ENCODE measurements at places on chromosomes 13 and 19.
A peak's percentile ranks its signal among the peaks of the same experiment; 100 is the strongest.

GRCh38 chr19:1103132-1103707, 574 bp upstream of the GPX4 start:
- no peak for DNase-seq

- no peak for DNase-seq
These were observed 3.7 kb downstream of the LIN37 start for GRCh38 chr19:35751839-35752745.

GRCh38 chr13:38879786-38880185, 110.8 kb downstream of the STOML3 start:
- DNase-seq, result no peak

GRCh38 chr19:13441810-13442512, 64.3 kb downstream of the CACNA1A start:
- DNase-seq, result peak; percentile 91

DNA sequence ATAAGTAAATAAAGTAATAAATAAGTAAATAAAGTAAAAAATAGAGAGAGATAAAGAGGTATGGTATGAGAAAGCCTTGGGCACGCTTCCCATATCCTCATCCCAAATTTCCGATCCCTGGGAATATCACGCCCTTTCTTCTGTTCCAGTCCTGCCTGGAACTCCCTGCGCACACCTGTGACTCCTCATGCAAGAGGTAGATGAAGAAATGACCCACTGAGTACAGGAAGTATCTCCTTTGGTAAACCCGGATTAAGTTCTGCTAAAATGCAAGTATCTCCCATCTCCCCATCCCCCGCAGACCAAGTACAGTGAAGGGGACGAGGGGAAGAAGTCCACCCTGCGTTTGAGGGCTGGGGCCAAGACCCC, 399 bp upstream of the ZNF136 start:
- DNase-seq, result no peak

DNA sequence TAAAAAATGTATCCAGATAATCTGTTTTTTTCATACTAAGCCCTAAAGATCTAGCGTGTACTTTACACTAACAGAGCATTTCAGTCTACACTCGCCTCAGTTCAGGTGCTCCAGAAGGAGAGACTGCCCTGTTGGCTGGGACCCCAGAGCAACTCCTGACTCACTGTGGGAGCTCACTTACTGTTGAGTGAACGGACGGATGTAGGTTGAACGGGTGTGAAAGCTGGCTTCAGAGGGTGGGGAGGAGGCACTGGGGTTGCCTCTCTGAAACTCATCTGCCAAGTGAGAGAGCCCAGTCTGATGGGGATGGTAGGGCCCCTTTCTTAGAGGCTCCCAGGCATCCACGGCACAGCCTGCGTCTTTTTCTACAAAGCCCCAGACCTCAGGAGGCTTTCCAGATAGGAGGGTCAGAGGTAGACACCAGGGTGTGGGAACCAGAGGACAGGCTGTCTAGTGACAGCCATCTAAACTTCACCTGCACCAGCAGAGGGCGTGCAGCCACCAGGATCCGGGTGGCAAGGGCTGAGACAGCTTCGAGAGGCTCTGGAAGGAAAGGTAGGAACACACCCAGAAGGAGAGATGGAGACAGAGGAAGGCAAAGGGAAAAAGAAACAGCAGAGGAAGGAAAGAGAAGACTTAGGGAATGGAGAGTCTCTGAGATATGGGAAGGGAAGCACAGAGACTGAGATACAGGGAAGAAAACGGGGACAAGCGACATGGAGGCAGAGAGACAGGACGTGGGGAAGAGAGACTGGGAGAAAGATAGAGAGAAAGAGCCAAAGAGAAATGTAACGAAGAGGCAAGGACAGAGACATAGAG, 3.7 kb downstream of the KASH5 start:
- DNase-seq, result peak; percentile 92

DNA sequence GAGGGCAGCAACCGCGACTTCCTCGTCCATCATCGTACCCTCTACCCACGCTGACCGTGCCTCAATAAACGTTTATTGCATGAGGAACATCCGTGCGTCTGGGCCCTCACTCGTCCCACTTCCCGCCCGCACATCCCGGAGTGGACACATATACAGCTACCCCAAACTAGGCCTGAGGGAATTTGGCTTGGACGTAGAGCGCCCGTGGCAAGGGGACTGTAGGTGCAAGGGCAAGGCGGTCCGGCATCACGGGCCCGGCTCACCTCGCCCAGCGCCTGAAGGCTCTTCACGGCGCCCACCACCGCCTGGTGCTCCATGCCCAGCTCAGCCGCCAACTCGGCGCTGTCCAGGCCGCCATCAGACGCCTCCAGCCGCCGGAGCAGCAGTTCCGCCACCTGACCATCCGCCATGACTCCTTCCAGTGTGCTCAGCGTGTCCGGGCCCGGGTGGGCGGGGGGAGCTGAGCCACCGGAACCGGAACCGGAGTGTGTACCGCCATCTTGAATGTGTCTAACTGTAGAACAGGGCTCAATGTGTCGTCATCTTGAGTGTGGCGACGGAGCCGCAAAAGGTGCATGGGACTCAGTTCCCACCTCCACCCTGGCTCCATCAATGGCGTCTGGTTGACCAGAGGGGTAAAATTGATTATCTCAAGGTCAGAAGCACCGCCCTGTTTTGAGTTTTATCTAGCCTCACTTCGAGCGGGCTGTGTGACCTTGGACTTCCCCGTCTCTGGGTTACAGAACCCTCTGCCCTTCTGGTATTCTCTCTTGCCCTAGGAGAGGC, at the start of gene FARSA:
TSS of gene FARSA (minus strand) at position 425 of the 786 bp plus-strand sequence. CDS start at position 410, 15 bp downstream.
- peak; percentile 94 for DNase-seq

DNA sequence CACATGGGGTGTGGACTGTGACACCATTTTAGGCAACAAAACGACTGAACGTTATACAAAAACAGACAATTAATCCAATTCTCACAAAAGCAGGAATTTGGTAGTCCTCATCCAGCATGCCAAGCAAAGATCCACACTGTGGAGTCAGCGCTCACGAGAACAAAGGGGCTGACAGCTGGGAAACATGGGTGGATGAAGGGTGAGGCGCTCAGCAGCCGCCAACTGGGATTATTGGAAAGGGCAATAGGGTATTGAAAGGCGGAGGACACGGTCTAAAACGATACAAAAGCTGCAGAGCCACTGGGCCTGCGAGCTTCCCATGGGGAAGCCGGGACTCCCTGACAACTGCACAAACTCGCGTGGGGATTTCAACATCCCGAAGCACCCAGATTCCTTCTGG, 4.7 kb upstream of the ZNF813 start:
- DNase-seq, result peak; percentile 39

DNA sequence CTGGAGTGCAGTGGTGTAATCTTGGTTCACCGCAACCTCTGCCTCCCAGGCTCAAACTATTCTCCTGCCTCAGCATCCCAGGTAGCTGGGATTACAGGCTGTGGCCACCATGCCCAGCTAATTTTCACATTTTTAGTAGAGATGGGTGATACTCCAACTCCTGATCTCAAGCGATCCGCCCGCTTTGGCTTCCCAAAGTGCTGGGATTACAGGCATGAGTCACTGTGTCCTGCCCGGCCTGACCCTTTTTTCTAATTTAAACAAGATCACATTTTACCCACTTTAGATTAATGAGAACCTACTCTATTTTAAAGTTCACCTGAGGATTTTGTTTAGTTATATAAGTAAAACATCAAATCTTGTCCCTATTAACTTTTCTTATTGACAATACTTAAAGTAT, 91.8 kb upstream of the POSTN start:
- DNase-seq, result no peak

DNA sequence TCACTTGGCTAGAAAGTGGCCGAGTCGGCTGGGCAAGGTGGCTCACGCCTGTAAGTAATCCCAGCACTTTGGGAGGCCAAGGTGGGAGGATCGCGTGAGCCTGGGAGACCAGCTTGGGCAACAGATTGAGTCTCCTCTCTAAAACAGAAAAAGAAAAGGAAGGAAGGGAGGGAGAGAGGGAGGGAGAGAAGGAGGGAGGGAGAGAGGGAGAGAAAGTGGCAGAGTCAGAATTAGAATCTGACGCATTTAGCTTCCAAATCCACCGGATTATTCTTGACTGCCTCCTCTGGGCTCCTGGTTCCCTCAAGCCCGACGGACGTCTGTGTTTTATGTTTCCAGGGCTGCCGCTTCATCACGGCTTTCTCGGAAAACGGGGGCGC, 22.5 kb downstream of the LRFN3 start:
- no peak for DNase-seq

DNA sequence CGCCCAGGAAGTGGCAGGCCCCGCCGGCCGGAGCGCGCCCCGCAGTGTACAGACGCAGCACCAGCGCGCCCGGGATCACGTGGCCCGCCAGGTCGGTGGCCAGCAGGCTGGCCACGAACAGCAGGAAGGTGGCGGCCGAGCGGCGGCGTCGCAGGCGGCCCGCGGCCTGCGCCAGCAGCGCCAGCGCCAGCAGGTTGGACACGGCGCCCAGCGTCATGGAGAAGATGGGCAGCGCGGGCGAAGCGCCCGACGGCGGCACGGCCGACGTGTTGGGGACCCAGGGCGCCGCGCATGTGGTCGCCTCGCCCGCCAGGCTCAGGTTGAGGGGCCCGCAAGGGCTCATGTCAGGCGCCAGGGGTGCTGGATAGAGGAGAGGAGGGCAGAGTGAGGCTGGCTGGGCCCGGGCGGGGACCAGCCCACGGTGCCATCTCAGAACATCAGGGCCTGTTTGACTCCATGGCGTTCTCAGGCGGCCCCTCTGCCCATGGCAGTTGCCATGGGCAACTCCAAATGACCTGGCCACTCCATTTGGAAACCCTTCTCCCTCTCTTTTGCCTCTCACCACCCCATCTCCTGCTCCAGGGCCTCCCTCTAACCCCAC, 1.1 kb downstream of the PTGER1 start:
- DNase-seq, result no peak

DNA sequence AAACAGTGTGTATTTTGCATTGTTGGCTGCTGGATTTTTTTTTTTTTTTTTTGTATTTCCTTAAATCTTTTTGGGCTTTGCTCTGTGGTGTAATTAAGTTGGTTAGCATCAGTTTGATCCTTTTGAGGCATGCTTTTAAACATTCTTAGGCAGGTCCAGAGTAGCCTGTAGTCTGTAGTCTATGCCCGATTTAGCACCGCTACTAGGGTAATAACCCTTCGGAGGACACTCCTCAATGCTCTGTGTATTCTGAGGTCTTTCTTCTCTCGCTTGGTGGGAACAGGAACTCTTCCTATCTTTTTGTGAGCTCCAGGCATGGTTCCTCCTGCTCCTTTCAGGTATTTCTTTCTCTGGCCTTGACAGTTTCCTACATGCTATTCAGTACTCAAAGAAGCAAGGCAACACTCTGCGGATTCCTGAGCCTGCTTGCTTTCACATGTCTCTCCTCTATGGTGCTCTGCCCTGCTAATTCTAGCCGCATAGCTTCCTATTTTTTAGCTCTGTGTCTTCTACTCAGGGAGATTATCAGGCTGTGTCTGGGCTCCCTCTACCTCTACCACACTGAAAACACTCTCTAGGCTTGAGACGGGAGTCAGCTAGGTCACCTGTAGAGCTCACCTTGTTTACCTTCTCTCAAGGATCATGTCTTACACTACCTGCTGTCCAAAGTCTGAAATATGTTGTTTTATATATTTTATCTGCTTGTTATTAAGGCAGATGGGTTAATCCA, 195.1 kb downstream of the NDFIP2 start:
- no peak for DNase-seq

DNA sequence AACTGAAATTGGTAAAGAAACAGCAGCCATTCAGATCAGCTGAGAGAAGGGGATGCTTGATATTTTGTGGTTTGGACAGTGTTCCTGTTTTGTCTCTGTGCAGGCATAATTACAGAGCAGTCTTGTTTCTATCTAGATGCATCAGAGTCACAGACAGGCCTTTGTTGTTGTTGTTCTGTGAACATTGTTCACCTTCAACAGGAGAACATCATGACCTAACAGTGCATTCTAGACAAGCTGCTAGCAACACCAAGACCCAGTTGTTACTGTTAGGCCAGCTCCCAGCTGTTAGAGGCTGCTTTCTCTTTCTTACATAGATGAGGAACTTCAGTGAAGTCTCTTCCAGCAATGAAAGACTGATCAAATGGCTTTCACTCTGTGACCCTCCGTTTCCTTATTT, 8.5 kb upstream of the LSR start:
- no peak for DNase-seq

DNA sequence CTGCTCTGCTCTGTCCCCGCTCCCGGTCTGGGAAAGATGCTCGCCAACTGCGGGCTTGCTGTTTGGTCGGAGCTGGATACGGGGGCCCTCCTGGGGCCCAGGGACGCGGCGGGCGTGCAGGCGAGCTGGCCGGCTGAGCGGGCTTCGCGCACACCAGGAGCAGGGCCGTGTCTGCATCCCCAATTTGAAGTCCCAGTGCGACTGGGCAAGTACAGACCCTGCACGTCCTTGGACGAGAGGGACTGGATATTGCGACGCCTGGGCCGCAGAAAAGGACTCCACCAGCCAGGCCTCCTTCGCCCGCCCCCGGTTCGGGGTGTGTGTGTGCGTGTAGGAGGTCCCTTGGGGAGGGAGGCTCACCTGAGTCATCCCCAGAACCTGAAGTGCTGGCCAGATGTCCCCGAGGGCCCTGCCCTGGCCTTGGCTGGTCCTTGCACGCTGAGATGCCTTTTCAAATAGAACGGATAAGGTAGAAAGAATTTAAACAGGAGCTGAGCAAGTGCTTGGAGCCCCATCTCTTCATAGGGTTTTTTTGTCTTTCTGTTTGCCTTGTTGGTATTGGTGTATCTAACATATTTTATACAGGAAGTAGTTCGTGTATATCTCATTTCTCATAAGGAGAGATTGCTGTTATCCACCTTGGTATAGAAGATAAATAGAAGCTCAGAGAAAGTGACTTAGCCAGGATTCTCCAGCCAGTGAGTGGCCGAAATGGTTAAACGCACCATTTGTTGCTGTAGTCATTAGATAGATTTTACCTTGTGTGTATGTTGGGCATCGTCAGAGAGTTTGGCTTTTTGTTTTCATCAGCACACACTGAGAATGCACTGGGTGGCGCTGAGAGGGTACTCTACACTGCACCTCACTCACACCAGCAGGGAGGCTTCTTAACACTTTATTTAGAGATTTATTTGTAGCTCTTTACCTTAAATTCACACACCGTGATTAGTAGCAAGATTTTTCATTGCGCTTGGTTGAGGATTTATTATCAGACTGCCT, 1.1 kb downstream of the NAXD start:
- DNase-seq, result peak; percentile 56

GRCh38 chr13:75357576-75358289, 124.2 kb downstream of the TBC1D4 start:
- peak; percentile 77 for DNase-seq

DNA sequence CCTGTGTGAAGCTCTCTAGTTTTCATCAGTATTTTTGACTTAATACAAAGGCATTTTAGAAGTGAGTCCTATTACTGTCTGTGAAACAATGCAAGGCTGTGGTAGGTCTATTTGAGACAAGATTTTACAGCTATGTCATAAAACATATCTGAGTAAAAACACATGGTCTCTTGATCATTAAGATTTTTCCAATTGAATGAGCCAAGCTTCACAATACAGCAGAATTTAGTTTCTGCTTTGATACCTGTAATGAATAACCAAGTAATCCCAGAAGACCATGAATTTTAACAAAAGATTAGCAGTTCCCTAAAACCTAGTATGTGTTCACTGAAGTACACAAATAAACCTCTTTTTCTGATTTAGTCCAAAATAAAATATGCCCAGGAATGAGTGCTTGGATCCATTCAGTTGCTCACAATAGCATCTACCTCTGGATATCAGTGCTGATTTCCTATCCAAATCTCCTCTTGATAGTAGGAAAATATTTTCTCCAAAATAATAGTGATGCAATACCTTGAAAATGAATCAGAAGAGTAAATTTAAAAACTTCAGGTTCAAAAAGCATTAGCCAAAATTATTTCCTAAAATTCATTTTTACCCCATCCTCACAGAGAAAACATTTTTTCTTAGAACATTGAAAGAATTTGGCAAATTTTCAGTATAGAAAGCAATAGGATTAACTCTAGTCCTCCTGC, 533.5 kb upstream of the SGCG start:
- DNase-seq, result no peak

GRCh38 chr13:22091222-22091970, 420.5 kb downstream of the FGF9 start:
- no peak for DNase-seq
